ENCODE measurements at places on chromosomes 11 and 22. TPM values are rescaled to one million over a fixed set of nuclear protein-coding genes. Genes with fewer than 3 reads are reported as not detected.

GRCh38 chr11:125075900-125076317 lies 12.8 kb downstream of the SLC37A2 start:
- DNase-seq, result no peak

- DNase-seq, result no peak
Observed at GRCh38 chr11:100739666-100740065, 52.6 kb downstream of the ARHGAP42 start.

The APOL4 gene
- 2.7 TPM for total RNA-seq

- DNase-seq, result no peak
Observed at GRCh38 chr11:75939992-75940391, 125.0 kb downstream of the UVRAG start.

The SLC22A8 gene
- total RNA-seq, result not detected

GRCh38 chr11:87754685-87755084 lies 420.6 kb downstream of the RAB38 start:
- DNase-seq, result no peak

The ROBO4 gene
- 605 TPM for total RNA-seq

- no peak for DNase-seq
Observed at GRCh38 chr11:61140416-61140815, 20.8 kb downstream of the VPS37C start.

- no peak for DNase-seq
Observed at GRCh38 chr11:111416231-111416960, 37.3 kb upstream of the POU2AF1 start.

DNA sequence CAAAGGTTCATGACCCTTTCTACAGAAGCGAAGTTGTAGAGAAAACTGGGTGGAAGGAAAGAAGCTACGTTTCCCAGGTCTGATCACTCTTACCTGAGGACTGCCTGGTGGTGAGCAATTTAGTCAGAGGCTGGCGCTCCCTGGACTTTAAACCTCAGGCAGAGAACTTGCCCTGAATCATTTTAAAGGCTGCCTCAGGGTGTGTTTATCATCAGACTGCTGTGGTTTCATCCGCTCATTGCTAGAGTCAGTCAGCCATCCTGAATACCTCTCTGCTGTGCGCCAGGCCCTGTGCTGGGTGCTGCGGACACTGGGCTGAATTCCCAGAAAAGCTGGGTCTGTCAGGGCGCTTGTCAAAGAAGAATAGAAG lies 2.7 kb downstream of the DTX4 start:
- DNase-seq, result no peak

DNA sequence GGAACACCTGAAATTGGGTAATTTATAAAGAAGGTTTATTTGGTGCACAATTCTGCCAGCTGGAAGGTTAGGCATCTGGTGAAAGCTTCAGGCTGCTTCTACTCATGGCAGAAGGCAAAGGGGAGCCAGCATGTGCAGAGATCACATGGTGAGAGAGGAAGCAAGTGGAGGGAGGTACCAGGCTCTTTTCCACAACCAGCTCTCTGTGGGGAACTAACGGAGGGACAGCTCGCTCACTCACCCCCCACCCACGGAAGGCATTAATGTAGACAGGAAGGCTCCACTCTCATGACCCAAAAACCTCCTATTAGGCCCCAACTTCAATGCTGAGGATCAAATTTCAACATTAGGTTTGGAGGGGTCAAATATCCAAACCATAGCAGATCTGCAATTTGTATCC lies 75.6 kb upstream of the ARHGAP32 start:
- no peak for DNase-seq

DNA sequence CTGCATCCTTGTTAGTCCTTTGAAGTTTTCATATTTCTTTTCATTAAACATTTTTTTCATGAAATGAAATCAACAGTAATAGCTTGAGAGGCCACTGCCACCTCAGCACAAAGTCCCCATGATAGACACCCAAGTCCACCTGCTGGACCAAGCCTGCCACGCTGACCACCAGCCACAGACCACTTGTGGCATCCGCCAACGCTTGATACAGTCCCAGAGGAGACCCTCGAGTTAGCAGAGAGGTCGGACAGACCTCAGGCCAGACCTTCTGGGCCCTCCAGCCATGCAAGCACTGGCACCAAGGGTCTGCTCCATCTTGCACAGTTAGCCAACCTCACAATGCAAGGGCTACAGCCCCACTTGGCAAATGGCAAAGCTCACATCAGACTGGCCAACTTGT lies 91.8 kb upstream of the RTL6 start:
- no peak for DNase-seq

DNA sequence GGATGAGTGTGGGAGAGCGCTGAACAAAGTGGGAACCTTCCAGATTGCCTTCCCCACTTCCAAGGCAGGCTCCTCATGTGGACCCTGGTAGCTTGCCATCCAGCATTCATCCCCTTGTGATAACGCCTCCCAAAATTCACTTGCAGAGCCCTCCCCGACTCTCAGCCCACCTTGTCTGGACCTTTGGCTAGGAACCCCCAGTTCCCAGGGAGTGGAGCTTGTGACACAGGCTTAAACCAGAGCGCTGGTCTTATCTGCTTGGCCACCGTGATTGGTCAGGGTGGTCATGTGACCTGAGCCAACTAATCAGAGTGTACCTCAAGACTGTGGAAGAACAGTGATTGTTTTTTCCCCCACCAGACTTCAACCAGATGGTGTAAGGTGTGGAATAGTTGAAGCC lies 9.6 kb upstream of the SLC35C1 start:
- no peak for DNase-seq

DNA sequence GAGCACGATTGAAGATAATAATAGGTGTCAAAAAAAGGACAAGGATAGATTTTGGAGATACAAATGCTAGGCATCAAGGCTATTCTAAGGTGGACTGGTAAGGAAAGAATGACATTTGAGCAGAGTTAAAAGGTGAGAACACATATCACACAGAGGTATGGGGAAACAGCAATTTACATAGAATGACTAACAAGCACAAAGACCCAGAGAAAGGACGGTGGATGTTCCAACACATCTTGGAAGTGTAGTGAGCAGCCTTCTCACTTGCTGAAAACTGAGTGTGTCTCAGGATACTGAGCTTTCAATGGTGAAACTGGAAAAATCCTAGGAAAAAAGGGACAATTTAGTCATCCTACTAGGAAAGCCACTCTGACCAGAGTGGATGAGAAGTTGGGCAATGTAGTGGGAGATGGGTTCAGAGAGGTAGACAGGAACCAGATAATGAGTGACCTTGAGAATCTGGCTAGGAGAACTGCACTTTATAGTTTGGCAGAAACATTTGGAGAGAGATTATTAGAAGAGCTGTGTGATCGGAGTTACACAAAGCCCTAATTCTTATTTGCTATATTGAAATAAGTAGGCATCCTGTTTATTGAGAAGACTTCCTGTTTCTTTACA lies 706.0 kb downstream of the KCNA4 start:
- no peak for DNase-seq

The CSRP3 gene
- total RNA-seq, result not detected

DNA sequence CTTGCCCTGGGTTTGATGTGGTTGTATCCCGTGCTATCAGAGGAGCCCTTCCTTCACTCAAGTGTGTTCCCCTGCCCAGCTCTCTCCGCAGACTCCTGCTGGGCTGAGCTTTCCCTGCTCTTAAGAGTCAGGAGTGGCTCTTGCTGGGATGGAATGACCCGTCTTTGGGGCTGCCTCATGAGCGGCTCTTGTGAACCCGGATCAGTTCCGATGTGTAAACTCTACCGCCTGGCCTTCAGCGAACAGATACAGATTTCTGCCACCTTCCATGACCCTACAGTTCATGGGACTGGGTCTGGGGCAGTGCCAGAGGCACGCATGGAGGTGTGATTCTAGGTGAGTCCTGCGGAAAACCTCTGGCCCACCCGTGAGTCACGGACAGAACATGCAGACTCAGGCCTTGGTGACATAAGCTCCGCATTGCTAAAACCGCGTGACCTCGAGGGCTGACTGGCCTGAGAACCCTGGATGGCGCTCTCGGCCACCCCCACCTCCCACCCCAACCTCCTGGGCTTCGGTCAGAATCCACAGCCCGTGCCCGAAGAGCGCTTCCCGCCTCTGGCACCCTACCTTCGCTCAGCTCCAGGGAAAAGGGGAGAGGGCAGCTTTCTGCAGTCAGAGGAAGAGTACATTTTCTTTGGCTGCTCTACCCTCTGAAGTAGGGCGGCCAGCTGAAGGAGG lies 1.3 kb upstream of the ZBTB16 start:
- no peak for DNase-seq

DNA sequence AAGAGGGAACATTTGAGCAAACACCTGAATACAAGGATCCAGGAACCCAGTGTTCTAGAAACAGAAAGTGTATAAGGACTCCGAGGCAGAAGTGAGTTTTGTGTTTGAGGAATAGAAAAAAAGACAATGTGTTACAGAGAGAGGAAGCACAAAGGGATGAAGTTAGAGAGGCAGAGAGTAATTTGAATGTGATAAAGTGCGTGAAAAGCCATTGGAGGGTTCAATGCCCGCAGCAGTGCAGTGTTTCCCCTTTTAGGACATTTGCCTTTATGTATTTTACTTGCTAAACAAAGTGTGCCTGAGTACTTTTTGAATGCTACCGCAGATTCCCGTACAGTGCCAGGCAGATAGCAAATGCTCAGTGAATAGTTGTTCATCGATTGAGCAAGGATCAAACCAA lies 508.5 kb downstream of the RAB38 start:
- DNase-seq, result no peak

Data from glomerular endothelial cell (primary cell).